ENCODE measurements at places on chromosomes 1 and 21.

DNA sequence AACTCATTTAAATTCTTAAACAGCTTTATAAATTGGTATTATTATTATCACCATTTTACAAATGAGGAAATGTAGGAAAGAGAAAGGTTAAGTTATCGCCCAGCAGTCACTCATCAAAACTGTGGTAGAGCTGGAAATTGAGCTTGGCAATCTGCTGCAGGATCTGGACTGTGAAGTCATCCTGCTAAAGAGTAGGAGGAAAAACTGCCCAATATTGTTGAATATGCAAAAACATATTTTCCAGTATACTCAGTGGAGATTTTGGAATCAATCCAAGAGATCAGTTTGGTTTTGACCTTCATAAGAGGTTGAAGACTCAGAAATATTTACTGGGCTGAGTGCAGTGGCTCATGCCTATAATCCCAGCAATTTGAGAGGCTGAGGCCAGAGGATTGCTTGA is 16.9 kb upstream of the RC3H1 start:
- no peak for DNase-seq

DNA sequence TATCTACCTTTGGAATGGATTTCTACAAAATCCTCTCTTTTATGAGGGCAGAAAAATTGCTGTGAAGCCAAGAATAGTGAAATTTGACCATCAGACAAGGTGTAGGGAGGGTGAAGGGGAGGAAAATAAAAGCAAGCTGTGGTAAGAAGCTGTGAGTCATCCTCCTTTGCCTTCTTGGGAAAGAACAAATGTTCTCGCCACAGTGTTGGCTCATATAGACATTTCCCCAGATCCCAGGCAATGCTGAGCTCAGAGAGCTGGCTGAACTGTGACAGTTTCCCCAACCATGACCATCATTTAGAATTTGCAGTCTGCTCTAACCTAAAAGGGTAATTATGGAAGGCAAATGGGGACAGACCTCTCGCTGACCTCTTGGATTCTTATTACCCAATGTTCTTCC is 235.4 kb downstream of the PBX1 start:
- no peak for DNase-seq

DNA sequence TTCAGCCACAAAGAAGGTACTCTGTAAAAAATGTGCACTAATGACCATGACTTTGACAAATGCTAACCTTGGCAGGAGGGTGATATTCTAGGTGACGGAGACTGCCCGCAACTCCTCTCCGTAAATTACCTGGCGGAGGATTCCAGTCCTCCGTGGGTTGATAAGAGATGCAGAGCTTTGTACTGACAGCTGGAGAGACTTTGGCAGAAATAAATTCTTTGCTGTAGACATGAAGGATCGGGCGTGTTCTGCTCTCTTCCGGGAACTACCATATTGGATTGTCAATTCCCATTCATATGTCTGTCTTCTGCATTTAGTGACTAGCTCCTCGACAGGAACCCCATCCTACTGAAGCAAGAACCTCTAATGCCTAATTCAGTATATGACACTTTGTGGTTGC is 158.3 kb upstream of the KAZN start:
- no peak for DNase-seq

GRCh38 chr1:219514728-219515127 is 98.2 kb downstream of the ZC3H11B start:
- DNase-seq: no peak

DNA sequence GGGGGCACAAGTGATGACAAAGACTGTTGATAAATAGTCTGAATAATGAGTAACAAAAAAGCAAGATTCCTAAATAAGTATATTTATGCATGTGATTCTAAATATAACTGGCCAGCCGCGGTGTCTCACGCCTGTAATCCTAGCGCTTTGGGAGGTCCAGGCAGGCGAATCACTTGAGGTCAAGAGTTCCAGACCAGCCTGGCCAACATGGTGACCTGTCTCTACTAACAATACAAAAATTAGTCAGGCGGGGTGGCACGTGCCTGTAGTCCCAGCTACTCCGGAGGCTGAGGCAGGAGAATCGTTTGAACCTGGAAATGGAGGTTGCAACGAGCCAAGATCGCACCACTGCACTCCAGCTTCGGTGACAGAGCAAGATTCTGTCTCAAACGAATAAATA is 161.5 kb downstream of the TOMM20 start:
- DNase-seq: no peak

GRCh38 chr1:8728464-8728863 is 89.0 kb downstream of the RERE start:
- DNase-seq: no peak

- no peak for DNase-seq
Measured at GRCh38 chr1:102435483-102435882, 438.8 kb upstream of the OLFM3 start.

DNA sequence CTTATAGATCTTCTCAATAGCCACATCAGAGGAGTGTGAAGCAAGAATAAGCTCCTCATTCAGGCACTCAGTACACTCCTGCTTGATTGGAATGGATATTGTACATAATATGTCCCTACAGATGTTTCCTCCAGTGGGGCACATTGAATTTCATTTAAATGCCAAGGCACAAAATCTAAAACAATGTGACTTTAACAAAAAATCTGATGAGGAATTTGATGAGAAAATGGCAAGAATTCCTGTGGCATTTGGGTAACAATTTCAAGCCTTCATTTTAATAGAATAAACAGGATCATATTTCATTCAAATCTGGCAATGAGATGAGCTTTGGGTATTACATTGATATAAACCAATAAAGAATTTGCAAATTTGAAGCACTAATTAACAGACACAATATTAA is 307.7 kb upstream of the PKN2 start:
- no peak for DNase-seq

GRCh38 chr1:33273406-33273805 is 17.1 kb downstream of the ZNF362 start:
- no peak for DNase-seq
